ENCODE measurements at places on chromosomes 4 and X.
A peak's percentile ranks its signal among the peaks of the same experiment; 100 is the strongest.

GRCh38 chr4:123506011-123506695 lies 109.6 kb downstream of the SPRY1 start:
- no peak for DNase-seq

- DNase-seq: no peak
Observed at GRCh38 chr4:2607822-2608221, 71.4 kb downstream of the FAM193A start.

DNA sequence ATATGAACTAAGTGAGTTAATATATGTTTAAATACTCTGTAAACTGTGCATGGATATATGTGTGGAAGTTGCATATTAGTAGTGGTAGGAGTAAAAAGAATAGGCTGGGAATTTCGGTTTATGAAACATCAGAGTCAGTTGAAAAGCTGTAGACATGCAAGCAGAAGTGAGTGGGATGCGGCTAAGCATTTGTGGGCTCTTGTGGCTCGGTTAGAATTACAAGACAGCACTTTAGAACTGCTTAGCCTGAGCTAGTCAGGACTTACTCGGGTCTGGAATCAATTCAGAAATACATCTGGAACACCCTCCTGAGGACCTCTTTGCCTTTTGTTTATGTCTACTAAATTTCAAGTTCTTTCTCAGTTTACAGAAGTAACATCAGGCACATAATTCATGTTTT lies 93.6 kb downstream of the AFF2 start:
- no peak for DNase-seq

GRCh38 chr4:108877821-108878220 lies 115.0 kb upstream of the ETNPPL start:
- no peak for DNase-seq

- DNase-seq: no peak
Observed at GRCh38 chrX:36898301-36898700, 109.9 kb upstream of the FAM47C start.

GRCh38 chr4:53019485-53020382 lies 157.6 kb downstream of the RASL11B start:
- no peak for DNase-seq

DNA sequence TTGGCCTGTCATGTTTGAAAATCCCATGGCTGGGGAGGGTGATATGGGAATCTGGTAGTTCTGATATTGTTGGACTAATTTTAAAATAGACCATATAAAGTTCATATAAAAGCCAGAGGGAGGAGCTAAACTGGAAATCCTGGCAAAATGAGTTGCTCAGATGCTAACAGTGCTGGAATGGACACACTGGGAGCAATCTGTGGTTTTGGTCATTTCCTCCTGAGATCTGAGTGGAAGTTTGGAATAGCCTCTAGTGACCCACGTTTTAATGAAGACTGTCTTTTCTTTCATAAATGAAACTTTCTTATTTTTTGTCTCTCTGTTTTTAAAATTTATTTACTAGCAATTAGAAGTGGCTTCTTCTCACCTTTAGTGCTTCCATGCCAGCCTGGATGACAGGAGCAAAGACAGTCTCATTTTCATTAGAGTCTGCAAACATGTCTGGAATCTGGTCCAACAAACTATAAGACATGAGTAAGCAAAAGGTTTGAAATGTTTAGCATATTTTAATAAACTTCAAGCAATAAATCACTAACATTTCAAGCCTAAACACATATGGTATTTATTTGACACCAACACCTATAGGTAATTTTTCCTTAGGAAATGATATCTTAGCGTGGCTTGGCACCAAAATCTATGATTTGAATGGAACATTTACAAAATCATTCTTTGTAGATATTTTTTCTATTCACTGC lies 66.6 kb downstream of the METTL14 start:
- DNase-seq: no peak

GRCh38 chr4:110514889-110515479 lies 39.0 kb downstream of the ENPEP start:
- DNase-seq: no peak

DNA sequence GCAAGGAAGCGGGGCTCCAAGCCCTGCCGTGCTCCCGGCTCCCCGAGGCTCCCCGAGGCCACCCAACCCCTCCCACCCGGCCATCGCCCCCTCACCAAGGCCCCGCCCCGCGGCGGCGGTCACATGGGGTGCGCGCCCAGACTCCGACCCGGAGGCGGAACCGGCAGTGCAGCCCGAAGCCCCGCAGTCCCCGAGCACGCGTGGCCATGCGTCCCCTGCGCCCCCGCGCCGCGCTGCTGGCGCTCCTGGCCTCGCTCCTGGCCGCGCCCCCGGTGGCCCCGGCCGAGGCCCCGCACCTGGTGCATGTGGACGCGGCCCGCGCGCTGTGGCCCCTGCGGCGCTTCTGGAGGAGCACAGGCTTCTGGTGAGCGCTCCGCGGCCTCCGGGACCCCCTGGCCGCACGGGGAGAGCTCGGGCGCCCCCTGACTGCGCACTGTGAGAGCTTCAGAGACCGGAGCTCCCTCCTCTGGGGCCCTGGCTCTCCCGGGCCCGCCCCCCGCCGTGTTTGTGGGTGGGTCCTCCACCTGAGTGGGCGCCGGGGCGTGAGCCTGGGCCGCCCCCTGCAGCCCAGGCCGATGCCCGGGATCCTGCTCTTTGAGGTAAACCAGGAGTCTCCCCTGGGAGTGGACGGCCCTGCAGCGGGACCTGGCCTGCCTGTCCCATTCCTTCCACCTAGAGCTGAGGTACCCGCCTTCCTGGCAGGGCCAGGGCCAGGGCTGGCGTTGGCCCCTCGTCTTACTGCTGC lies at the start of gene IDUA:
Gene IDUA, plus strand, starts transcription at position 166 of the 745 bp plus-strand sequence. Its CDS starts 41 bp downstream, at position 207.
- peak; percentile 93 for DNase-seq
